ENCODE measurements at places on chromosomes 16 and 17.
A peak's percentile ranks its signal among the peaks of the same experiment; 100 is the strongest.

GRCh38 chr17:42969001-42969581, 4.8 kb upstream of the AARSD1 start:
- peak; percentile 48 for DNase-seq

DNA sequence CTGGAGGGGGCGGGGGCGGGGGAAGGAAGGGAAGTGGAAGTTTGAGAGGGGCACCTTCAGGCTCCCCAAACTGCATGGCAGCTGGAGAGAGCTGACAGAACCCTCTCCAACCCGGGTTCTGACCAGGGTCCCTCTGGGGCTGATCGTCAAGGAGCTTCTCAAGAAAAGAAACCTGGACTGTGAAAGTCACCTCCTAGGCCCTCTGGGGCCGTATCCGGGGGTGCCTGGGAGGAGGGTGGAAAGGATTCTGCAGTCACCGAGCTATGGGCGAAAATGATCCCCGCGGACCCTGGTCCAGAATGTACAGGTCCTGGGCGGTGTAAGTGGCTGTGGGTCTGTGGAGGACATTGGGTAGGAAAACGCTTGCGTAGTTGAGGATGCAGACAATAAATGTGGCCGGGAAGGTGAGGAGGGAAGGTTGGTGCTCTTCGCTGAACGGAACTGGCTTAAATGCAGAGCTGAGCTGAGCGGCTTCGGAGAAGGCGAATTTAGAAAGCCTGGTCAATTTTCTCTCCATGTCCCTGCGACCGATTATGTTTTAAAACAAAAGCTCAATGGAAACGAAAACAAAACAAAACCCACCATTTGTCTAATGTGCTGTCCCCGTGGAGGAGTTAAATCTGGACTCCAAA, 3.6 kb upstream of the LHX1 start:
- DNase-seq, result no peak

DNA sequence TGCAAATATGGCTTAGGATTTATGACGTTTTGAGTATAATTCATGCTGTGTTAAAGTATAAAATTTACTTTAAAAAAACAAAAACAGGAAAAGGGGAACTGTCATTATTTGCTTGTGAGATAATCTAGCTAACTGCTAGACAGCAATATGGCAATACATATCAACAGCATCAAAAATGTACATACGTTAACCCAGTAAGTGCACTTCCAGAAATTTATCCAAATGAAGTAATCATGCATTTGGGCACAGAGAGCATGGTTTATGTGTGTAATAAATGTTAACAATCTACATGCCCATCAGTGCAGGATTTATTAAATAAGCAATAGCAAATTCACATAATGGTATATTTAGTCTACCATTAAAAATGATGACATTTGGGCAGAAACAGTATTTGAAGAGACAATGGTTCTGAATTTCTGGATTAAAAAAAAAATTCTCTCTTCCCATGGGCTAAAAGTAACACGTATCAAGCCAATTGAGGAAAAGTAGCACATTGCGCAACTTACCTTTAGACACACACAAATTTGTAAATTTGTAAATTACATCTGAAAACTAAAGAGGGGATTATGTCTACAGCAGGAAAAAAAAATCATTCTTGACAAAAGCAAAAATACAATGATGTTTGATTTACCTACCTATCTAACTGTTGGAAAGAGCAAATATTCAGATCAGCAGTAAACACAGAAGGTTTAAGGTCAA, 80.2 kb downstream of the CACNG1 start:
- no peak for DNase-seq

DNA sequence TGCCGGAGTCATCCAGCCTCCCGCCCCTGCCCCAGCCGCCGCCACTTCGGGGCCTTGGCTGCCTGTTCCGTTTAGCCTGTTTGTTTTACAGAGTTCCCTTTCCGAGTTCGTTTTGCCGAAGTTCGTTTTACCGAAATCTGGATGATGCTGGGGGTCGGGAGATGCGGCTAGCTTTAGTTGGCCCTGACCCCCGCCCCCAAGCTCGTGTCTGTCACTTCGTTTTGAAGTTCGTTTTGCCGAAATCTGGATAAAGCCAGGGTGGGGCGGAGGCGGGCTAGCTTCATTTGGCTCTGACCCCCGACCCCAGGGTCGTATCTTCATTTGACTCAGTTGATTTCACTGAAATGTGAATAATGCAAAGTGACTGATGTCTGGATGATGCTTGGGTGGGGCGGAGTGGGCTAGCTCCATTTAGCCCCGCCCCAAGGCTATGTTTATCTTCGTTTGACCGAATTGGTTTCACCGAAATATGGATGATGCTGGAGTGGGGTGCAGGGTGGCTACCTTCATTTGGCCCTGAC, 591 bp downstream of the PSMD7 start:
- no peak for DNase-seq

DNA sequence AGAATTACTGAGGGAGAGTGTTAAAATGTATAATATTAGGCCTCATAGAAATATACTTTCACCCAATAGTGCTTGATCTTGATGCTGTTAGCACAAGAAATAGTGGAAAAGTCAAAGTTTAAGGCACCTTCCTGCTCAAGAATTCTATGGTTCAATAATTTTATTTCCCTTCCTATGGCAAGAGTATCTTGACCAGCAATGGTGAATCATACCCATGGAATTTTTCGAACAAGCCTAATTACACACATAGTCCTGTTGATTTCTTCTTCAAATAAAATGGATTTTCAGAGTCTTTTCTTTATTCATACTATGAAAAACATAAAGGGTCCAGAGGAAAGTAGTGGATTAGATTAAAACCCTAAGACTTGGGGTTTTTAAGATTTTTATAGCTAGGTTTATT, 810.6 kb downstream of the CDH11 start:
- DNase-seq, result no peak

DNA sequence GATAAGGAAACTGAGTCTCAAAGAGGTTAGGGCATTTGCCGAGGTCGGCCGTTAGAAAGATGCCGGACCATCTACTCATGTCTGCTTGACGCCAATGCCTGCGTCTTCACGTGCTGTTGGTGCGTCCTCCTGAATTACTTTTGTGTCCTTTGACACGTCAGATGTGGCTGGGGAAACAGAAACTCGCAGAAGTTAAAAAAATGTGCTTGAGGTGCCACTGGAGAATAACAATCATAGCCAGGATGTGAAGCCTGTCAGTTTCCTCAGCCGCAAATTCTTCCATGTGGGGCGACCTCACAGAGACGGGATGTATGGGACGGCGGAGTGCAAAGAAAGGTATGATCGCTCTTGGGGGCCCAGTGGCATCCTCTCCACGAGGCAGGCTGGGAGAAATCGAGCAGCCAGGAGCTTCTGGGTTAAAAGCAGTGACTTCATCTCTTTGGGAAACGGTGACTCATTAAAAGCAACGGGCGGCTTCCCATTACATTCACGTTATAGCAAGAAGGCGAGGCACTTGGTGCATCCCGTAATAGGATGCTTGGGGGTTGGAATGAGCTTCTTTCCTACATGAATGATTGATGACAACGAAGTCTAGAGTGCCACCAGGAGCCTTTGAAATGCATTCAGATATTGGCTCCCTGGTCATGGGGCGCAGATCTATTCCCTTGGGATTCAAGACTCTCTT, 67.8 kb downstream of the BMERB1 start:
- DNase-seq, result no peak

- DNase-seq, result no peak
These were observed 1.2 kb downstream of the COA3 start for GRCh38 chr17:42797067-42798007.

GRCh38 chr17:65787503-65787902, 226.1 kb upstream of the AXIN2 start:
- DNase-seq, result no peak

- peak; percentile 1 for DNase-seq
These were observed 51.8 kb upstream of the JPH3 start for GRCh38 chr16:87550495-87550961.

- peak; percentile 65 for DNase-seq
These were observed 1.9 kb downstream of the GPR142 start for GRCh38 chr17:74369221-74369620.

DNA sequence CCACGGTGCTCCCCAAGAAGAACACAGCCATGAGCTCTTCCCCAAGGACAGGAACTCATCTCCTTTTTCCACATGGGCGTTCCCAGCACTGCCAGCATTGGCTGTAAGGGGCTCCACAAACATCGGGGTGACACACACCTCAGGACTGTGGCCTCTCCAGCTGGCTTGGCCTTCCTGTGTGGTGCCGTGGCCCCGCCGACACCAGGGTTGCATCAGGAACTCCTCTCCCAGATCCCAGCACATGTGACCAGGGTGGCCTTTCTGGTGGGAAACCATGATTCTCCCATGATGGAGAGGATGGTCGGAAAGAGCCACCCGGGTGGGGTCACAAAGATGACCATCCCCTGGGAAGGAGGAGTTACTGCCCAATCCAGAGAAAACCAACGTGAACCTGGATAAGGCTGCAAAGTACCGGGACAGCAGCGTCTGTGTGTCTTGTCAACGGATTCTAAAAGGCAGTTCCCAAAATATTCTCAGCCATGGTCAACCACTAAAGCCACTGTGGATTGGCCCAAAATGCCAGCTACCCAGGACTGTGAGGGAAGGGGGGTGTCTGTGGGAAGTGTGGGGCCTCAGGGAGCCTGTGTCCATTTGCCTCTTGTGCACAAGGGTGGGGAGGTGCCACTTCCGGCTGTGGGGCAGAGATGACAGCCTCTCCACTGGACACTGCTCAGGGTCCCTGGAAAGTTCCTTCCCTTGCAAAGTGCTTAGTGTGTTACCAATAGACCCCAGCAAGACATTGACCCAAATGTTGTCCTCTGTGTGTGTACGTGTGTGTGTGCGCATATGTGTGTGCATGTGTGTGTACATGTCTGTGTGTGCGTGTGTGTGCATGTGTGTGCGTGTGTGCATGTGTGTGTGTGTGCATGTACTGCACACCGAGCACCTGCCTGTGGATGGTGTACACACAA, 78.0 kb upstream of the CBX4 start:
- DNase-seq, result no peak

GRCh38 chr17:28334666-28335200, 539 bp downstream of the IFT20 start:
- DNase-seq, result no peak

- DNase-seq, result no peak
These were observed 31.2 kb downstream of the XYLT1 start for GRCh38 chr16:17439580-17439979.

GRCh38 chr17:3335876-3336275, 37.7 kb upstream of the OR3A1 start:
- DNase-seq, result no peak

- no peak for DNase-seq
These were observed 281.3 kb upstream of the TNRC6C start for GRCh38 chr17:77677211-77677610.

DNA sequence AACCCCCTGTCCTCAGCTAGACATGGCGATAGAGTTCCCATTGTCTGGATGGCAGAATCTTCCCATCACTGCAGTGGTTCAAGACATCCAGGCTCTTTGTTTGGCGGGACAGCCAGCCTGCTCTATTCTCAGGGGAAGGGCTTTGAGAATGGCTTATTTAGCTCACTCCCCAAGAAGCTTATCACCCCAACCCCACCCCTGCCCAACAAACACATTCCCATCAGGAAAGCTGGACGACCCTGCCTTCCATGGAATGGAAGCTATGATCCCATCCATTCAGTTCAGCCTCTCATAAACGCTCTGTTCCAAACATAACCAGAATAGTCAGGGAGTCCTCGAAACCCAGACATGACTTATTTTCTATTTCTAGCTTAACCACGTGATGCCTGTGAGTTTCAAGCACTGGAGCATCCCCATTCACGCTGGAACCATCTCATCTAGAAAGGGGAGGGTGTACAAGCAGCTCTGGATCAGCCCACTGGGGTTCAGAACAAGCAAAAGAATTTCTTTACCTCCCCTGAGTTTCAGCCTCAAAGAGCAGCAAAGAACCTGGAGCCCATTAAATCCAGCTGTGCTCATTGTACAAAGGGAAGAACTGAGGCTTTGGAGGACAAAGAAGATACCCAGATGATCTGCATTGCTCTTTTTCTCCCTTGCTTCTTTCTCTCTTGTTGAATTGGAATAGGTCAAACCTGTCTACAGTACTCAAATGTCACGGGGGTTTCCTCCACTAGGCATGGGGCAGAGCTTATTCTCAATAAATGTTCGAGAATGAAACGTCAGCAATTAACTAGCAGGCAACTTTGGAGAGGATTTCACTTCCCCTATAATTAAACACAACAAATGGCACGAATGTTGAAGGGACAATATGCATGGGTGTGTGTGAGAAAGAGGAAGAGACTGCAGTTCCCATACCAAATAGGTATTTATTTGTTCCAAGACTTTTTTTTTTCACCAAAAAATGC, 93.1 kb downstream of the XYLT1 start:
- peak; percentile 58 for DNase-seq

DNA sequence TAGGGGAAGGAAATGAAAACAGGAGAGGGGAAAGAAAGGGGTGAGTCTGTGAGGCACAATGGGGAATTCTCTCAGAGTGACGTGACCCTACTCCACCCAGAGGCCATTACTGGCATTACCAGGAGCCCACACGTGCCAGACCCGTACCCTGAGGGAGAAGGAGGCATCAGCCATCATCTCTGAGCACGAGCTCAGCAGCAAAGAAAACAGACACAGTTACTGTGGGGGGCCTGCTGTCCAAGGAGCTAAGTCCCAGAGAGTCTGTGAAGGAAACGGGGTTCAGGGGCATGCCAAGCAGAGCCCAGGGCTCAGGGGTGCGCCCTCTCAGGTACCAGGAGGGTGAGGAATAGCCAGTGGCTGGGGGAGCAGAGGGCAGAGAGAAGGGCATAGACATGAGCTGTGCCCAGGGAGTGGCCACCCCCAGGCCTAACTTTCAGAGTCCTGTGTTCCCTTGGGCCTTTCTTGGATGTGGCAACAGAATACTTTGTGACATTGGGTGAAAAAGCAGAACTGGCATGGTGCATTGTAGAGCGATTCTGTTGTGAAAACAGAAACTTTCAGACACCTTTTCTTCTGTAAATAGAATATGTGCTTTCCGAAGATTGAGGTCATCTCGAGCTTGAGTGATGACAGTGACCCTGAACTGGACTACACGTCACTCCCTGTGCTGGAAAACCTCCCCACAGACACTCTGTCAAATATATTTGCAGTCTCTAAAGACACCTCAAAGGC, 11.3 kb downstream of the TAF1C start:
- DNase-seq, result peak; percentile 65

DNA sequence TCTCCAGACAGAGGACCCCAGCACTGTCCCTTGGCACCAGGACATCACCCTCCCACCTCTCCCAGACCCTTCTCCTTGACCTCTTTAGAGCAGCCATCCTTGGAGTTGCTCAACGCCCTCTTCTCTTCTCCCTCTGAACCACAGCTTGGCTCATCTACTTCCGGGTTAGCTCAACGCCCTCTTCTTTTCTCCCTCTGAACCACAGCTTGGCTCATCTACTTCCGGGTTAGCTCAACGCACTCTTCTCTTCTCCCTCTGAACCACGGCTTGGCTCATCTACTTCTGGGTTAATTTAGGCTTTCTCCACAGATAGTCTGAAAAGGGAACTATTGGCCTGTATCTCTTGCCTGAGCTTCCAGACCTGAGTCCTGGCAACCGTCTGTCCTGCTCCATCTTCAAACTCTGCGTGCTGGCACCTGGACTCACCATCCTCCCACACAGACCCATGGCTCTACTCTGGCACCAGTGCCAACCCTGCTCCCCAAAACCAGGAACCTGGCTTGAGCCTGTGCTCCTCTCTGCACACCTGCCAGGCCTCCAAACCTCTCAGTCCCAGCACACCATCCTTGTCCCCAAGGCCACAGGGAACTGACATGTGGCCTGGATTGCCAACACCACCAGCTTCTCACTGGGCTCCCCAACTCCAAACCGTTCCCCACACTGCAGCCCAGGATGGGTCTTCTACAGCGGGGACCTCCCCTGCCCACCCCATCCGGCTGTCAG, 25.3 kb upstream of the FAAP100 start:
- peak; percentile 91 for DNase-seq

GRCh38 chr16:12063004-12063395, 86.5 kb downstream of the SNX29 start:
- no peak for DNase-seq

- DNase-seq, result no peak
These were observed 128.0 kb downstream of the IRF8 start for GRCh38 chr16:86026916-86027315.
